ENCODE measurements at places on chromosomes 5 and 9.

GRCh38 chr5:141709699-141710267 is 27.8 kb upstream of the ARAP3 start:
- DNase-seq: no peak

DNA sequence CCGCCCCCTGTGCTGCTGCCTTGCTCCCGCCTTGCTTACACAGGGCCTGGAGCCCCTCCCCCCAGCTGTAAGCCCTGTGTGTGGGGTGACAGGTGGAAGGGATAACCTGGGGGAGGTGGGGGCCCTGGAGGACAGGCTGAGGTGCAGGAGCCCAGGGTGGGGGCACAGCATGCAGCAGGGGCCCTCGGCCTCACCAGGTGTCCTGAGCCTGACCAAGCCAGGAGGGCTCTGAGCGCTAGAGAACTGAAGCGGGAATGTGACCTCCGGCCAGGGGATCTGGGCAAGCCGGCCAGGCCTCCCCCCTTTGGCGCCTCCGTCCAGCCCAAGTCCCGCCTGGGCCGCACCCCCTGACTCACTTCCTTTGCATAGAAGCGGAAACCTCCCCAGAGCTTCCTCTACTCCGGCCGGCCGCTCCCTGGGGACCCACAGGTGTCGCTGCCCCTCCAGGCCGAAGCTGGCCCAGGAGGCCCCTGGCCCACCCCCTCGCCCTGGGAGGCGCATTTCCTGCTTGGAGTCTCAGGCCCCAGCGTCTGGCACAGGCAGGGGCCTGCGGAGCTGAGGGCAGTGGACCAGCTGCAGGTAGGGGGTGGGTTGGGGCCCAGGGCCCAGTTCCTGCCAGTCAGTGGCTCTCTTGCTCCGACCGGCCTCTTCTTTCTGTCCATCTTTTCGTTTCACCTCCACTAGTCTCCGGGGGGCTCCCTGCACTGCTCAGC is at the start of gene TOR4A:
Gene TOR4A (plus strand): TSS at position 398 of the 713 bp plus-strand sequence. CDS start 964 bp downstream, outside the sequence.
- peak; percentile 63 for DNase-seq

DNA sequence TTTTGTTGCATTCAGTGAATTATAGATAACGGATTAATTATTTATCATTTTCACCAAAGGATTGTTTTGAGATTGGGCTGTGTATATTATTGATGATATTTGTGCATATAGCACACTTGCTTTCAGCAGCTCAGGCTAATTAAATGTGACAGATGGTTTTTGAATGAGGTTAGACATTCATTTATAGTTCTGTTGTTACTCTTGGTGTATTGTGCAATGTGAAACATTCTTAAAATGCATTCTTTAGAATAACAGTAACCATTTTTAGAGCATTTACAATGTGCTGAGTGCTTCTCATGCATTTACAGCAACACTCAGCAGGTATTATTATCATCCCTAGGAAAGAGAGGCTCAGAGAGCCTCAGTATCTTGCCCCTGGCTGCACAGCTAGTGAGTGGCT is 23.8 kb downstream of the NANS start:
- no peak for DNase-seq

DNA sequence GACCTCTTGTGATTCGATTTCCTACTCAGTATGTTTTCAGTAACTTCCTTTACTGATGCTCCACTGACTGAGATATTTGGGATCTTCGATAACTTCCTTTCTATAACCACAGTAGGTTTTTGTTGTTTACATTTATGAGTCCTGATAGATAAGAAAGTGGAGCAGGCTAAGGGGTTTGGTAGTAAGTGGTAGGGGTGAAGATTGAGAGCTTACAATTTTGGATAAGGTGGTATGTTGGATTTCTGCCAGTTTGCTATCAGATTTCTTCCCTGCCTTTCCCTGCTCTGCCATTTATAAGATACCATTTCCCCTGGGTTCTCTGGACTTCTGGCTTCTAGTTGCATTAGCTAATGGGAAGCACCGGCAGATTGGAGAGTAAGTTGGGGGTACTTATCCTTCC is 7.9 kb upstream of the NDUFS4 start:
- DNase-seq: no peak

GRCh38 chr9:21097817-21098216 is 20.1 kb upstream of the IFNB1 start:
- DNase-seq: no peak

- peak; percentile 65 for DNase-seq
Observed at GRCh38 chr5:82821846-82822633, 255.2 kb downstream of the TMEM167A start.

GRCh38 chr5:103772248-103772647 is 209.7 kb upstream of the NUDT12 start:
- no peak for DNase-seq

DNA sequence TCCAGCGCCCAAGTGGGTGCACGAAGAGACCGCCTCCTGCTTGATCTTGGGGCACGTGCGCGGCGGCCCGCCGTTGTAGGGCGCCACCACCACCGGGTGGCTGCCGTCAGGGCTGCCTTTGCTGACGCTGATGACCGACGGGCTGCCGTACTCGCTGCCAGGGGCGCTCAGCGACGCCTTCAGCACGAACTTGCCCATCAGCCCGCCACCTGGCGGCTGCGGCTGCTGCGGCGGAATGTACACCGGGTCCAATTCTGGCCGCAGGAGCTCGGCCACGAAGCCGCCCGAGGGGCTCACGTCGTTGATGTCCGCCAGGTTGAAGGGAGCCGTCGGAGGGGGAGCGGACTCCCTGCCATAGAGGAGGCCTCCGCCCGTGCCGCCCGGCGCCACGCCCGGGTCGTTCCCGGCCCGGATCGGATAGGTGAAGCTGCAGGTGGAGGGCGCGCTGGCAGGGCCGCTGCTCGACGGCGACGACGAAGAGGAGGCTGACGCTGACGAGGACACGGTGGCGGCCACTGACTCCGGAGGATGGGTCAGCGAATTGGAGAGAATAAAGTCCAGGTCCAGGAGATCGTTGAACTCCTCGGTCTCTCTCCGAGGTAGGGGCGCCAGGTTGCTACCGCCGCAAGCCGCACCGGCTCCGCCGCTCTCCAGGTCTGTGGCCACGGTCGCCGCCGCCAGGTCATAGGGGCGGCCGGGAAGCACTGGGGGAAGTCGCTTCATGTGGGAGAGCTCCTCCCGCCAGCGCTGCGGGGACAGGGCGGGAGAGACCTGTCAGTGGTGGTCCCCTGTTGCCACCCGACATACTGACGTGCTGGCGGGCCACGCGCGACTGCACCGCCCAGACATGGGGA is 1.8 kb downstream of the KLF4 start:
- DNase-seq: no peak

GRCh38 chr9:38651400-38652042 is 31.1 kb upstream of the ANKRD18A start:
- no peak for DNase-seq

DNA sequence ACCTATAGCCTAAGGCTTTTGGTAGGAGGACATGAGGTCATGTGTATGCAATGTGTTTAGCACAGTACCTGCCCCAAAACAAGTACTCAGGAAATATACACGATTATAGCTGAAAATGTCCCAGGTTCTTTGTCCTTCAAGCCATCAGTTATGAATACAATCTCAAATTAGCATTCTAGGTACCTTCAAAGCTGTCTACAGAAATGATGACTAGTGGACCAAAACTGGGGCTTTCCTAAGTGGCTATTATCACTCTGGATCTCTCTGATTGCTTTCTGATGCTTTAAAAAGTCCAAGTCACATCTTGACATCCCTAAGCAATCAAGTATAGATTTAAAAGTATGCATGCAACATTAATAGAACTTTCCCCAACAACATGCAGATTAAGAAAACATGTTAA is 93.0 kb upstream of the SLIT3 start:
- DNase-seq: no peak

DNA sequence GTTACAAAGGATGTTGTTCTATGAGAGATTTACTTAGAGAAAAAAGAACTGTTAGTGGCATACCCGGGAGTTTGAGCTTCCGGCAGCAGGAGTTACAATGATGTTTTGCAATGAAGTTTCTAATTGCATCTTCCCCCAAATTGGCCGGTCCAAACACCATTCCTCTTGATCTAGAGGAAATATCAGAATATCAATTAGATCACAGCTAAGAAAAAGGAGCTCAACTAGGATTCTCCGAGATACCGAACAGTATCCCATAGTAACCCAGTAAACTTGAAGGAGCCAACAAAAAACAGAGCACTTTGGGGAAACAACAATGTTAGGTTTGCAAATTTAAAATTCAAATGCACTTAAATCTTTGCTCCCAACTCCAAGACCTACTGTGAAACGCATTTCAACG is 159.5 kb downstream of the TRPM6 start:
- no peak for DNase-seq

GRCh38 chr9:99181621-99182020 is 40.1 kb downstream of the ALG2 start:
- peak; percentile 42 for DNase-seq

- no peak for DNase-seq
Observed at GRCh38 chr9:72958485-72959281, 5.8 kb upstream of the ALDH1A1 start.

- no peak for DNase-seq
Observed at GRCh38 chr5:89117124-89117644, 234.2 kb upstream of the MEF2C start.

DNA sequence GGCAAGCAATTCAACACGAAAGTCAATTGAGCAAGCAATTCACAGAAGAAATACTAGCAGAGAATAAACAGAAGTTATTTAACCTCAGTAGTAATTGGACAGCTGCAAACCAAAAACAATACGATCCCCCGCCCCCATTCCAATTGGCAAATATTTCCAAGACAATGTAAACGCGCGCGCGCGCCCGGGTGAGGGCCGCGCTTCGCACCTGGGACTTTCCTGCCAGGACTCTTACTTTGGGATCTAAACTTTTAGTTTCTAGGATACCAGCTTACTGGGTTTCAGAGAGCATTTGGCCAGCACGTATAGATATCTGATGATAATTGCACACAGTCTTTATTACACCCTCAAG is 8.6 kb downstream of the RUFY1 start:
- DNase-seq: peak; percentile 32

GRCh38 chr5:68928617-68929302 is 165.1 kb upstream of the SLC30A5 start:
- no peak for DNase-seq

- no peak for DNase-seq
Observed at GRCh38 chr9:38015266-38015665, 53.8 kb downstream of the SHB start.

GRCh38 chr5:73311291-73312110 is 137.1 kb downstream of the FOXD1 start:
- DNase-seq: peak; percentile 90

Measured in brain microvascular endothelial cell (primary cell).